ENCODE measurements at places on chromosomes 2 and 18.

DNA sequence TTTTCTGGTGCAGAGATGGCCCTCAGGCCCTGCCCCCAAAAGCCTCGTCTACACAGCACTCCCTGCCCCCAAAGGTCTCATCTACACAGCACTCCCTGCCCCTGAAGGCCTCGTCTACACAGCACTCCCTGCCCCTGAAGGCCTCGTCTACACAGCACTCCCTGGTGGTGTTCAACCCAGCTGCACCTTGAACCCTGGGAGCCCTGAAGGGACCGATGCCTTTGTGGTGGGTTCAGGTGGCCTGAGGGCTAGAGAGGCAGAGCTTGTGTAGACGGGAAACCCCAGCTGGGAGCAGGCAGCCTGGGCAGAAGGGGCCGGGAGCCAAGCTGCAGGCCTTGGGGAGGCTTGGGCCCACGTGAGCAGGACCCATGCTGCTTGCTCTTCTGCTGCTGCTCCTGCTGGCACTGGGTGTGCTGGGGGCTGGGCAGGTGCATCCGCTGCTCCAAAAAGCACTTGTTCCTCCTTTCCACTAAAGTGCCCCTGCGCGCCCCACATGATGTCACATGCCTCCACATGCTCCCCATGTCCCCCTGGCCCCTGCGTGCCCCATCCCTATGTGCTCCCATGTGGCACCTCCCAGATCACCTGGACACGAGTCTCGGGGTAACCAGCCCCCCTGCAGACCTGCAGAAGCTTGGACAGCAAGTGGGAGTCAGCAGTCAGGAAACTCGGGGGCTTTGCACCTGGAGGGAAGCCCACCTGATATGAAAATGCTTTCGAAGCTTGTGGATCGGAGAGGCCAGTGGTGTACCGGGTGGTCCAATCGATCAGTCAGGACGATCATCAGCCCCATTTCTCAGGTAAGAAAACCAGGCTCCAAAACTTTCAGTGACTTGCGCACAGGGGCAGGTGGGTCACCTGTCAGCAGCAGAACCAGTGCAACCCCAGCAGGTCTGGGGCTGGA lies 94.9 kb upstream of the CTDP1 start:
- no peak for DNase-seq

DNA sequence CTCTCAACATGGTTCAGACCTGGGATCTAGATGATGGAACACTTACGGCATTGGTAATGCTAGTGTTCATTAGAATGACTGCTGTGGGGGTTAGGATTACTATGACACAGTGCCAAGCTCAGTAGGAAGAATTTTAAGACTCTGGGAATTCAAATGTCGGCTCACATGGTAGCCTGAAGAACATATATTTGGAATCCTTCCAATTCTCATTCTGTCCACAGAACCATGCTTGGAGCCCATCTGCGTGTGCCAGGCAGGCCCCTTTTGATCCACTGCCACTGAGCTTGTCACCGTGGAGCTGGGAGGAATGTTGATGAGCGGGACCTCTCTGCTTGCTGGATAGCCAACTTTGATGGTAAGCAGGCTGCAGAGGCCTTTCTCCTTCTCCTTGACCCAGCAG lies 322.0 kb upstream of the SOX11 start:
- no peak for DNase-seq

DNA sequence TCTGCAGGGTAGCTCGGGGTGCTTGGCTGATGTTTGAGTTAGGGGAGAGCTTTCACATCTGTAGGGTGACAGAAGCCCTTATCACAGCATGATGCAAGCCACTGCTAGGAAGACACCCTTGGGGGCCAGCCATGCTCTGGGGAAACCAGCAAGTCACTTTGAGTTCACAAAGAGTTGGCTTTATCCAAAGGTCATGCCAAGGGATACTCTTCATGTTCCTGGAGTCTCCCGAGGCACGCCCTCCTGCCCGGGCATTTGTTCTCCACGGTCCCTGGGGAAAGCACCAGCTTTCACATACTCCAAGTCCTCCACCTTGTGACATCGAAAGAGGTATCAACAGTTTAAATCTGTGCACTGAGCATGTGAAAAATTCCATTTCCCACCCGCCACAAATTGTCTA lies 227.7 kb downstream of the VAPA start:
- no peak for DNase-seq

DNA sequence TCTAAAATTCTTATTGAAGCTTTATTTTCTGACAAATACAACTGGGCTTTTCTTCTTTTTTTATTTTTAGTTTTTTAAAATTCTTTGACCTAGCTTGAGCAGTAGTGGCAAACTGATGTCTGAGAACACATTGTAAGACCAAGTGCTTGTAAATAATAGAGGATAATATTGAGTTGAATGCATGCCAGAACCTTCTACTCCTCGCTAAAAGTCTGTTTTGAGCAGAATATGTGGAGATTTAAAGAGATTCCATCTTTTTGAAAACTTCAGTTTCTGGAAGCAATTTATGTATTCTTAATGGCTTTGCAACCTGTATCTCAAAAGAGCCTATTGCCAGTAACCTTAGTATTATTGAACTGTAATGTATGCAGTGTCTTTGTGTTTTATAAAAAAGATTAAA lies 148.3 kb downstream of the KCNJ3 start:
- no peak for DNase-seq

DNA sequence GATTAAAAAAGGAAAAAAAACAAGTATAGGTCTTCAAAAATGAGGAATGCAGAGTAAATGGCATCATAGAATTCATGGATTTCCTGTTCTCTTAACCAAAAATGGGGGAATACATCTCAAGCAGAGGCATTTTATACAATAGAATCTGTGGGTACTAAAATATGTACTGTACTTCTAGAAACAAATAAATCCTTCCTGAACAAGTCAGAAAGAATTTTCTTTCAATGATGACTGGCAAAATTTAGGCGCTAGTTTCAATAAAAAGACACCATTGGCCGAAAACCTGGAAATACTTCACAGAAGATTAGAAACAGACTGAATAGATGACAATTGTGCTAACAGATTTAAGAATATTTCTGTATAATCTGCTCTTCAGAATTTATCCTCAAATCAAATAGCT lies 15.1 kb downstream of the TRAK2 start:
- no peak for DNase-seq

- DNase-seq: peak; percentile 7
These were observed 612.1 kb downstream of the KCNJ3 start for GRCh38 chr2:155310589-155310988.

- DNase-seq: no peak
These were observed 17.5 kb downstream of the KIAA2012 start for GRCh38 chr2:202090530-202090929.

DNA sequence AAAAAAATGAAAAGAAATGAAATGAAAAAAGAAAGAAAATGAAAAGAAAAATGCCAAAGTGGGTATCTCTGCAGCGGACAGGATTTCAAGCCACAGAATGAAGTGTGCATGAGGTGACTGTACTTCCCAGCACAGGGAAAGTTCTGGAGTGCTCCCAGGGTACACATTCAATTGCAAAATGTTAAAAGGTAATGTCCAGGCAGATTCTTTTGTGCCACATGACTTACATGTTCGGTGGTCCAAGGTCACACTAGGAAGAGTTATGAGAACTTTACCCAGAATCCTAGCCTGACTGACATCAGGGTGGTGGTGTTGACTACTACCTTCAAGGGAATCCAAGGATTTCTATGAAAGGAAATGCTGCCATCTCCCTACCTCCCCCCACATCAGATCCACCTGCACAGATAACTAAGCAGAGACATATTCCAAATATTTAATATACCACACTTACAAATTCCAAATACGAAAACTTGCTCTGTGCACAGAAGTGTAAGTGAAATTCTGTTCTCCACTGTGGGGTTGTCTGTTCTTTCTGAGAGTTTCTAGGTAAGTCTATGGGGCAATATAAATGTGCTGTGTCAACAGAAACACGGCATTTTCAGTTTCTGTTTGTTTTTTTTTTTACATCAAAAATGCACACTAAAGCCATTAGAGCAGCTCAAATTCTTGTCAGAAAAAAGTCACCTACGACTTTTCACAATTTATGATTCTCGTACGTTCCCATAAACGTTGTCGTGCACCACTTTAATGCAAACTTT lies 56.6 kb downstream of the CABYR start:
- DNase-seq: no peak

GRCh38 chr18:76594966-76595365 lies 99.9 kb upstream of the ZNF516 start:
- DNase-seq: no peak

GRCh38 chr2:114005110-114005783 lies 115.4 kb downstream of the ACTR3 start:
- no peak for DNase-seq

DNA sequence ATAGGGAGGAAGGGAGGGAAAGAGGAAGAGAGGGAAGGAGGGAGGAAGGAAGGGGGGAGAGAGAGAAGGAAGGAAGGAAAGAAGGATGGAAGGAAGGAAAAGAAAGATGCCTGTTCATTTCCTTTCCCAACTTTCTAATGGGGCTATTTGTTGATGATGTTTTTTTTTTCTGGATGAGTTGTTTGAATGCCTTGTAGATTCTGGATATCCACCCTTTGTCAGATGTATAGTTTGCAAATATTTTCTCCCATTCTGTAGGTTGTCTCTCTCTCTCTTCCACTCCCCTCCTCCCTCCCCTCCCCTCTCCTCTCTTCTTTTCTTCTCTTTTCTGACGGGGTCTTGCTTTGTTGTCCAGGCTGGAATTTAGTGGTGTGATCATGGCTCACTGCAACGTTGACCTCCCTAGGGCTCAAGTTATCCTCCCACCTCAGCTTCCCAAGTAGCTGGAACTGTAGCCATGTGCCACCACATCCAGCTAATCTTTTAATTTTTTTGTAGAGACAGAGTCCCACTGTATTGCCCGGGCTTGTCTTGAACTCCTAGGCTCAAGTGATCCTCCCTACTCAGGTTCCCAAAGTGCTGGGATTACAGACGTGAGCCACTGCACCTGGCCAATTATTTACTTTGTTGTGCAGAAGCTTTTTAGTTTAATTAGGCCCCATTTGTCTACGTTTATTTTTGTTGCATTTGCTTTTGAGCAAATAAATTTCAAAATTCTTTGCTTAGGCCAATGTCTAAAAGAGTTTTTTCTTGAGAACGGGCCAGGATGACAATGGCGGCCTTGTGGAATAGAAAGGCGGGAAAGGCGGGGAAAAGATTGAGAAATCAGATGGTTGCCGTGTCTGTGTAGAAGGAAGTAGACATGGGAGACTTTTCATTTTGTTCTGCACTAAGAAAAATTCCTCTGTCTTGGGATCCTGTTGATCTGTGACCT lies 57.3 kb upstream of the FAM117B start:
- DNase-seq: no peak

DNA sequence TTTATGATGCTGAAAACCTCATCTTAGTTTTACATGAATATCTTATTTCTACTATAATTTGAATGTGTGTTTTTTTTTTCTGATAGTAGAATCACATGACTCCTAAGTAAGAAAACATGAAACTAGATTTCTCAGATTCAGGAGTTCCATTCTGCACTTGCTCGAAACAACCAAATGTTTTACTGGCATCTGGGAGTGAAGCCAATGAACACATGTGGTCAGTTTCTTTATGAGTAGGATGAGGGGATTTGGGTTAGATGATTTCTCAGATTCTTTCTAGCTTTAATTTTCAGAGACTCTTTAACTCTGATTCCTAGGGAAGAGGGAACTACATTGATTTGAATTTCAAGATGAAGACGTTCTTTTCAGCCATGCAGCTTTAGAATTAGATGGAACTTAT lies 225.0 kb upstream of the NT5C1B start:
- DNase-seq: no peak

GRCh38 chr2:168183308-168183997 lies 63.9 kb downstream of the STK39 start:
- no peak for DNase-seq

All from AG20443 (cell line).